ENCODE measurements at places on chromosomes 2 and 18.

GRCh38 chr18:33201509-33201926, 239.0 kb downstream of the CCDC178 start:
- DNase-seq: no peak

DNA sequence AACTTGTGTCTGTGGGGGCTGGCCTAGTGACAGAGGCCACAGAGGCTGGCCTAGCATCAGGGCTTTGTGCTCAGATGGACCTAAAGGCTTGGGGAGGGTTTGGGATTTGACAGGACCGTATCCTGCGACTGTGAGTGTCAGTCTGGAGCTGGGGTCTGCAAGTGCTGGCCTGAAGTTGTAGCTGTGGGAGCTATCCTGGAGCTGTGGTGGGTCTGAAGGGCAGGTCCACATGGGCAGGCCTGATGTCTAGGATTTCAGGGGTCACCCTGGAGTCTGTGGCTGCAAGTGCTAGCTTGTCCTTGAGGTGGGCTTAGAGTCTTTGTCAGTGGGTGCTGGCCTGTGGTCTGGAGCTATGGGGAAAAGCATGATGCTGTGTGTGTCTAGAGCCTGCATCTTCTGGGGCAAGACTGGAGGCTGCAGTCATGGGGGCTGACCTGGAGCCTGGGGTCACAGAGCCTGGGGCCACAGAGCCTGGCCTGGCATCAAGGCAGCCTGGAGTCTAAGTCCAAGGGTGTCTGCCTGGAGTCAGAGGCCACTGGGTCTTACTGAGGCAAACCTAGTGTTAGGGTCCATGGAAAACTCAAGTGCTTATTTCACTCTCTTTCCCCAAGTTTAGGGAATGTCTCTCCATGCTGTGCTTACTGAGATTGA, 3.6 kb downstream of the REG3A start:
- no peak for DNase-seq

DNA sequence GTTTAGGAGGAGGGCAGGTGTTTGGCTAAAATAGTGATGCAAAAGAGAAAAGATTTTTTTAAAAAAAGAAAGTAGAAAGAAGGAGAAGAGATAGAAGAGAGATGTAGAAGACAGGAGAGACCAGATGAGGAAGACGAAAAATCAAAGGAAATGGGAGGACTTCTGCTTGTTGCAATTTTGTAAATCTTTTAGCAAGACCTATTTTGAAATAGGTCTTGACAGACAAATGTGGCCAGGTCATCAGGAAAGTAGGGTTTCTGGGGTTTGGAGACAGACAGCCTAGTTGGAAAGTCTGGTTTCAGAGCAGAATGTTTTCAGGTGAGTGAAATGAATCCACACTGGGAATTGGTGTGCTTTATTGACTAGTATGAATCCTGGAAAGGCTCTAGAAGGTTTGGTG, 104.5 kb upstream of the CAVIN2 start:
- no peak for DNase-seq

DNA sequence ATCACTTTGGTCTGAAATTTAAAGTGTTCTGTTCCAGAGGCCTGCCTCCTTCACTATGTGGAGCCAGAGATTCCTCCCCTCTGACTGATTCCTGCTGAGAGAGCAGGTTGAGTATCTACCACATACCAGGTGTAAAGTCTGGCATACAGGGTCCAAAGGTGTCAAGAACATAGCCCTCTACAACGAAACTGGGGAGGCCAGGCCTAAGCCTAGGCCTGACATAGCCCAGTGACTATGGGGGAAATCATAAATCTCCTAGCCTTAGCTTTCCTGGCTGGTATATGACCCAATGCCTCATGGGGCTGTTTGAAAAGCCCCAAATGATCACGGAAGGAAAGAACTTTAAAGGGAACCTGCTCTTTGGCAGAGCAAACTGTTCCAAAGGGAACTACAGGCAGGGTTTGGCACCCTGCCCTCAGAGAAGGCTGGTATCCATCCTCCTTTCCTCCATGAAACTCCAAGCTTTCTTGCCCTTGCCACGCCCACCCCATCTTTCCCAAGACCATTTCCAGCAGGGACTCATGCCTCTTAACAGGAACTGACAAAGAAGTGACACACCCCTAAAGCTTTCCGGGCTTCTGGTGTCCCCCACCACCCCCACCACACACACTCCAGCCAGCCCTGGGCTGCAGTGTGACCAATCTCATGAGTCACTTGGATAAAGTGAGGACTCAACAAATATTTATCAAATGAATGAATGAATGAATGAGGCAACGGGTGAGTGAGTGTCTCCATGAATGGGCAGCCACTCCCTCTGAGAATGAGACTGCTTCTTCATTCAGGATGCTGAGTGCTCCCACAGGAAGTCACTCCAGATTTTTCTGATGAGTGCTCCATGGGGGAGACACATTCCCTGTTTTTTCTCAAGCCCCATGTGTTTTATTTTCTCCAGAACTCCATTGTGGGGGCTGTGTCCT, 114.5 kb upstream of the STPG4 start:
- DNase-seq: no peak

DNA sequence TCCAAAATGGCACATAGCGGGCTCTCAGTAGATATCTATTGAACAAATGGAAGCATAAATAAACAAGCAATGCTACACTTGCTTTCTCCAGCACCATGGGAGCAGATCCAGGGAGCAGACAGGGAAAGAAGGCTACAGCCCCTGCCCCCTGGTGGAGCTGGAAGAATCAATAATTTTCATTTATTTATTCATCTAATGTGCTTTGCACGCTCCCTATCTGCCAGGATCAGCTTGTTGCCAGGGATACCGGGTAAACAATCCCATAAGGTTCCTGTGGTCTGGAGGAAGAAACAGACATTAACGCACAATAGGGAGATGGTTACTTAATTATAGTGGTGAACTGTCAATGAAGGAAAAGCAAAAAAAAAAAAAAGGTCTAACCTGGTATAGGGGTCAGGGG, 40.1 kb upstream of the CLASP1 start:
- peak; percentile 11 for DNase-seq
